ENCODE measurements at places on chromosomes 2 and 18. TPM values are rescaled to one million over a fixed set of nuclear protein-coding genes. Genes with fewer than 3 reads are reported as not detected.

GRCh38 chr2:102755284-102755683 is 6.5 kb upstream of the TMEM182 start:
- DNase-seq, result no peak

Gene GALNT3
- total RNA-seq, result 0.64 TPM

Gene CD207
- total RNA-seq, result not detected

Gene EFHD1
- total RNA-seq, result 142 TPM

Gene AFF3
- 7.1 TPM for total RNA-seq

- no peak for DNase-seq
Observed at GRCh38 chr18:34311468-34311867, 86.8 kb upstream of the NOL4 start.

Gene CCDC121
- total RNA-seq, result 8.0 TPM

DNA sequence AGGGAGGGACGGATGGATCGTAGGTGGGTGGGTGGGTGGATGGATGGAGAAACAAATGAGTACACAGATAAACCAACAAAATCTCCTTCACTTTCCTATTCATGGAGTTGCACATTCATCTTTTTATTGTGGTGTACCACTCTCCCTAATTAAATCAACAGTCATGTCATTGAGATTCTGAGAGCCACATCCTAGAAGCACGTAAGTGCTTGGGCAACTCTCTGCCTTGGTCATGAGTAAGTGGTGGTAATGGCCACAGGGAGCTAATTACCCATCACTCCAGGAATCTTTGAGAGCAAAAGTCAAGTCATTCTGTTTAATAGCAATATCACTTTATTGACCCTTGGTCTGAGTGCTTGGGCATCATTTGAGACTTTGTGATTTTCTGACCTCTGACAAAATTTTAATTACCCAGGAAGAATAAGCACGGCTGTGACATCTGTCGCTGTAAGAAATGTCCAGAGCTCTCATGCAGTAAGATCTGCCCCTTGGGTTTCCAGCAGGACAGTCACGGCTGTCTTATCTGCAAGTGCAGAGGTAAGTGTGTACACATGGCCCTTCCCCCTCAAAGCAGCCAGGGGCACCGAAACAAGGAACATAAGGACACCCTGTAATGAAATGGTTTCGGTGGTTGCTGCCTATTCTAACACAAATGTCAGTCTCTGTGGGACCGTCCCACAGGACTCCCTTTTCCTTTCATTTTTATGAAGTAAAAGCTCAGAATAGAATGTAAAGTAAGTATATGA is 85.9 kb downstream of the FEZ2 start:
- no peak for DNase-seq

- DNase-seq, result no peak
Observed at GRCh38 chr2:10526281-10527000, 78.3 kb upstream of the ODC1 start.

- no peak for DNase-seq
Observed at GRCh38 chr2:3241971-3242746, 135.5 kb downstream of the EIPR1 start.

Gene SPDYA
- 0.32 TPM for total RNA-seq

DNA sequence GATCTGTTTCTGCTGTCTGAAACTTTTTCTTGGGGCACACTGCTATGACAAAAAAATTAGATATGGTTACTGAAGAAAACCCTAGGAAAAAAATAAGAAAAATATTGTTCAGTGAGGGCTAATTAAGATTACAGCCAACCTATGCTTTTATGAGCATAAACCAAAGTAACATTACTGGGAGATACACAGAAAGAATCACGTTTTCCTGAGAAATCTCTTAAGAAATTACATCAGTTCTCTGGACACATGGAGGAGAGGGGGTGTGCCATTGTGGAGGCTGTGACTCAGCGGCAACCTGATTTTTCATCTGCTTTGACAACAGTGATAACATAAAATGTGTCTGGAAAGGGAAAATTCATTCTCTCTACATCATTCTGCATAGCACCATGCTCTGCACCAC is 13.4 kb upstream of the NMI start:
- no peak for DNase-seq

Gene CDKL4
- 2.0 TPM for total RNA-seq

Gene LCT
- not detected for total RNA-seq

DNA sequence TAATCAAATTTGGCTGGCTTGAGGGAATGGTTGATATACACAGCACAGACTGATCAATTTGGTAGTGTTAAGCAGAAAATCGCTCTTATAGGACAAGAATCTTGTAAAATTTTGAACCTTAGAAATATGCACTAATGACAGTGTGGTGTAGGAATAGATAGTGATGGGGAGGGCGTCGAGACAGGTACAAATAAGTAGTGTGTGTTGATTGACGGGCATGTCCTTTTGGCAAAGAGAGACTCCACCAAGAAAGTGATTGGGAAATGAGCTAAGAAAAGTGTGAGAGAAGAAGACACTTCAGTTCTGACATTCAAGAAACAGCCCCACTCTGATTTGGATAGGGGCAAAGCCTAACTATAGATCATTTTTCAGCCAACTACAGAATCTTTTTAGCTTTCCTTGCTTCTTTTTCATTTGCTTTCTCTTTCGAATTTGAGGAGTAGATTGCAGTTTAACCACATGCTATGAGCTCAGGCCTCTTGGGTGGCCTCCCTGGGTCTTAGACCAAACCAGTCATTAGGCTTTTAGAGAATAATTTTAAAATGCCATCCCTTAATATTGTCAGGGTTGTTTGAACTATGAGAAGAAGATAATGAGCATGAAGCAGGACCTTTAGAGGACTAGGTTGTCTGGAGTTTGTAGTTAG is 127.1 kb downstream of the CERS6 start:
- no peak for DNase-seq

GRCh38 chr2:227513113-227513512 is 41.2 kb downstream of the AGFG1 start:
- DNase-seq, result no peak

- no peak for DNase-seq
Observed at GRCh38 chr2:199414465-199414864, 43.3 kb downstream of the SATB2 start.

Gene ANKRD30B
- total RNA-seq, result not detected

DNA sequence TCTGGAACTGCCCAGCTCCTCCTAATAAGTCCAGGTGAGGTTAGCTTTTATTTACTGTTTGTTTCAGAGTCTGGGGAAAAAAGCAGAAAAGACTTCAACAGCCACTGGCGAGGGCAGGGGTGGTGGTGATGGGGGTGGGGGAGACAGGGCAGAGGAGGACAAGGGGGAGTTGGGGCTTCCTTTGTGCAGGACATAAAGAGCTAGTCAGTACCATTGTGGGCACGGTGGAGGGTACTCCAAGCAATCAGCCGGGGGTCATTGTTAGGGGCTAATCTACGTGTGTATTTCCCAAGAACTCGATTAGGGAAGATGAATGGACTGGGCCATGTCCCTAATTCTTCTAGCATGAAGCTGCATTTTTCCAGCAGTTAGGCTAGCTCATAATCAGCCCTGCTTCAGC is 2.8 kb upstream of the RAX start:
- no peak for DNase-seq

GRCh38 chr2:111667542-111668273 is 216.3 kb downstream of the ANAPC1 start:
- DNase-seq, result no peak

Gene CDH2
- 22.8 TPM for total RNA-seq

DNA sequence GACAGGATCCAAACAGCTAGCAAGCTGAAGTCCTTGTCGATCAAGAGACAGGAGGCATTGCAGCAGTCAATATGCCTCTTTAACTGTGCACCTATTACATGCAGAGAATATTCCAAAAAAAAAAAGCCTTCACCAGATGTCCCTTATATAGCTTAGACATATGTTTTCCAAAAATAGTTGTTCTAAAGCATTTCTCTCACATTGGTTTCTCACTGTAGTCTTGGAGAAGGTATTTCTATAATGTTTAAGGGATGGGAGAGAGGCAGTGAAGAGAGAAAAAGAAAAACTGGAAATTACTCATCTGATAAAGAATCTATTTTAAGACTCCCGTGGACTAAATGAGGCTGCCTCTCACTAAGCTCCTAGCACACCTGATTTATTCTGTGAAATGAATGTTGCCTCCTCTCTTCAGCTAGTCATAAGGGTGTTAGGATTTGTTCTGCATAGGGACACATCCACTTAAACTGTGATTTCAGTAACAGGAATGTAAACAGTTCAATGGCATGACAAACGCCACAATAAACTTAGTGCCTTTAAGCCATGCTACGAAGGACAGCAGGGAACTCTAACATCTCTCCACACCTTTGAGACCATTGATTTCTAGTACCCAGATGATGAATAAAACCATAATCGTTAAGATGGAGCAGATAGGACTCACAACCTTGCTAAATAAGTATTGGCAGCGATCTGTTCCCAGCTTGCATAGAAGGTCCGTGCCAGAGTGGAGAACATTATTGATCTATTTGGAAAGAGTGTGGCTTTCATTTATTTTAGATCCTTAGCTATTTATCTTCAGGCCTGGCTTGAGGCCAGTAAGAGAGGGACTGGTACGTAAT is 98.6 kb upstream of the NCK2 start:
- no peak for DNase-seq

DNA sequence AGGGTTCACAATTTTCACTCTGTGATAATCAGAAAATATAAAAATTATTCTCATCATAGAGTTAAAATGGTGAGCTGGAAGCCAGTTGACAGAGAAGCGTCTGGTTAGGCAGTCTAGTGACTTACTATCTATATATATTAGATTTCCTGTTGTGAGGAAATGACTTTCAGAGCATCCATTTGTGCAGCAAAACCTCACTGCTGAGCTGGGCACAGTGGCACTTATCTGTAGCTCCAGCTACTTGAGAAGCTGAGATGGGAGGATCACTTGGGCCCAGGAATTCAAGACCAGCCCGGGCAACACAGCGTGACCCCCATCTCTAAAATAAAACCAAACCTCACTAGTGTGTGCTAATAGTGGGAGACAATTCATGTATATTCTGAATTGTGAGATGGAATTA is 7.2 kb upstream of the KIAA2012 start:
- DNase-seq, result no peak

- no peak for DNase-seq
Observed at GRCh38 chr2:1455466-1455865, 42.2 kb downstream of the TPO start.

DNA sequence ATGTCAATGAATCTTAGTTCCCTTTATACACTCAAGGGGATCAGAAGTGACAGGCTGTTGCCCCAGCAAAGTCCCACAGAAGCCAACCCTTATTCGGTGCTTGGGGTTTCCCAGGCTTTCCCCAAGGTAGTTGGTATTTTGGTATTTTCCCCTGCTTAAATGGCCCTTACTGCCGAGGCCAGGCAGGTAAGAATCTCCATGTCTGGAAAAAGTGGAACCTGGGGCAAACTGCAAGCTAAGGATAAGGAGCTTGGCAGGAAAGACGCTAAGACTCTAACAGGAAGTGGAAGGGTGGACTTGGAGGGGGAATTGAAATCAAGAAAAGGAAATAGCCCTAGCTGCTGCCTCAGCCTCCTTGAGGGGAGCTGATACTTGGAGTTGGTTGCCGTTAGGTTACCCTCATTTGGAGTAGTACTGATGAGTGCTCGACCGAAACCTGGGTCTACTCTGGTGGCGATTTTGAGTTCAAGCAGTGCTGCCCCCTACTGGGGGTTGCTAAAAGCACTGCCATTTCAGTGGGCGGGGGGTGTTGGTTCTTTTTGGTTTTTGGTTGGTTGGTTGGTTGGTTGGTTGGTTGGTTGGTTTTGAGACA is 3.3 kb upstream of the GPBAR1 start:
- DNase-seq, result no peak

DNA sequence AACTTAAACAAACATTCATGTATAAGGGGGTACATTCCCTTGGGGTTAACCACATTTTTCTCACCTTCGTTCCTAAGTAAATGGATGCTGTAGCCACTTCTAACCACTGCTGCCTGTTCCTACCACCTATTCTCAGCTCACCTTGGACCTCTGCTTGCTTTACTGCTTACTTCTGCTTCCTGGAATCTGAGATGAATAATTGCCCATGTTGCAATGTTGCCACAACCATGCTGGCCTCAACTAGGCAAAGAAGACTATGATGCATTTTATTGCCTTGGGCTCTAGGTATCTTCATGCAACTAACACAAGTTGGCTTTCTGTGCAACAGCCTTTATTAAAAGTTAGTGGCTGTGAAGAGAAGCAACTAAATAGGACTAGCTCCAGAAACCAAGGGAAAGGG is 106.3 kb upstream of the TCF4 start:
- no peak for DNase-seq

DNA sequence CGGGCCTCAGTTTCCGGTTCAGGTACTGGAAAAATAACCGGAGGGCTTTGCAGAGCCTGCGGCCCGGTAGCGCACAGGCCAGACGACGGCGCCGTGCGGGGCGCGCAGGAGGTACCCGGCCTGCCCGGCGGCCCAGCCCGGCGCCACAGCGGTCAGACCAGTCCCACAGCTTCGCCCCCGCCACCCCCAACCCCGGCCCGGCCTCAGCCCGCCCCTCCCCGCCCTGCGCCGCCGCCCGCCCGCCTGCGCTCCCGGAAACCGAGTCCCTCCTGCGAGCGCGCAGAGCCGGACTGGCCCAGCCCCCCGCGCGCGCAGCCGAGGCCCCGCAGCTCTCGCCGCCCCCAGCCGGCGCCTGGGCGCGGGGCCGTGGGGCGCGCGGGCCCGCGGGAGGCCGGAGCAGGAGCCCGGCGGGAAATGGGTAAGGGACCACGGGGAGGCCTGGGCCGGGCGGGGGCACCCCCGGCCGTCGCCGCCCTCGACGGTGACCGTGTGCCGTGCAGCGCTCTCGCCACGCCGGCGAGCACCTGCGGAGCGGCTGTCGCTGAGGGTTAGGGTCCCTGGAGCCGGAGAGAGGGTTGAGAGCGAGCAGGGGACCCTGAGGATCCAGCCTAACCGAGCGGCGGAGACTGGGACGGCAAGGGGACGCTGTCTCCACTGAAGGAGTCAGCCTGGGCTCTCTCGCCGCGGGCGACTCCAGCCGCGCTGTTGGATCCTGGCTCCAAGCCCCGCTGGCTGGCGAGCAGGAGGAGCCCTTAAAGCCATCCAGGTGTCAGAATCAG is 16.5 kb upstream of the PSD4 start:
- no peak for DNase-seq

DNA sequence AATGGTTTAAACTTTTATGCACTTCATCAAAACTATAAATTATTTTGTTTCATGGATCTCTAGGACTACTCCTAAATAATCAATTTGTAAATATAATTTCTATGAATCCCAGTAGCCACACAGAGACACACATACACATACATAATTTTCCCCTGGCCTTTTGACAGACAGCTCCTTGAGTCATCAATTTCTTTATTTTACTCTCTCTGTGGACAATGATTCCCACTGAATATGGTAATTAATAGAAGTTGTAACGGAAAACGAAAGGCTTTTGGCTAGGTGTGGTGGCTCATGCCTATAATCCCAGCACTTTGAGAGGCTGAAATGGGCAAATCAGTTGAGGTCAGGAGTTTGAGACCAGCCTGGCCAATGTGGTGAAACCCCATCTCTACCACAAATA is 235.1 kb downstream of the EPHA4 start:
- DNase-seq, result no peak

- no peak for DNase-seq
Observed at GRCh38 chr18:79796531-79797405, 970 bp upstream of the KCNG2 start.
